ENCODE measurements at places on chromosomes 11 and 22. TPM values are rescaled to one million over a fixed set of nuclear protein-coding genes. Genes with fewer than 3 reads are reported as not detected.

Gene OOSP4A
- not detected for total RNA-seq

Gene MUC6
- total RNA-seq: not detected

Gene AQP11
- total RNA-seq: 2.8 TPM

Gene KDM4E
- not detected for total RNA-seq

Gene CTSD
- 251 TPM for total RNA-seq

Gene TCN2
- total RNA-seq: 2.0 TPM

Gene BEST1
- total RNA-seq: 7.3 TPM

Gene FOLR2
- total RNA-seq: not detected

Gene GAL3ST1
- 0.18 TPM for total RNA-seq

Gene SAA2
- total RNA-seq: 0.28 TPM

Gene PICALM
- 231 TPM for total RNA-seq

Gene PDE3B
- 3.1 TPM for total RNA-seq

Gene MS4A2
- total RNA-seq: not detected

Gene CYB5R2
- 6.9 TPM for total RNA-seq

Gene CCDC88B
- 1.6 TPM for total RNA-seq

Gene ARHGAP8
- 0.28 TPM for total RNA-seq

Gene FGF19
- total RNA-seq: not detected

Gene TSGA10IP
- not detected for total RNA-seq

Gene IL17REL
- total RNA-seq: not detected

Gene SCUBE1
- total RNA-seq: 5.0 TPM

Gene LAMTOR1
- total RNA-seq: 64.1 TPM

Gene HEPHL1
- 0.14 TPM for total RNA-seq

Gene F2
- total RNA-seq: 0.18 TPM

Gene MS4A14
- total RNA-seq: not detected

Gene DCUN1D5
- 43.4 TPM for total RNA-seq

Gene NXF1
- 9.7 TPM for total RNA-seq

Gene TM7SF2
- 22.8 TPM for total RNA-seq

Gene HOATZ
- not detected for total RNA-seq

Gene TRIM66
- 6.0 TPM for total RNA-seq

Gene KRTAP5-11
- not detected for total RNA-seq

Gene TYMP
- total RNA-seq: 15.7 TPM

Gene TNNT3
- total RNA-seq: not detected

Gene ACTN3
- total RNA-seq: 0.14 TPM

Gene RIMBP3C
- 0.14 TPM for total RNA-seq

Gene ARHGAP42
- 10.5 TPM for total RNA-seq

Gene USH1C
- total RNA-seq: not detected

Gene EHD1
- 54.9 TPM for total RNA-seq

Gene SMIM35
- total RNA-seq: not detected

Gene OR2AG1
- total RNA-seq: not detected

Gene YPEL4
- total RNA-seq: 1.4 TPM

Gene APOL1
- 44.3 TPM for total RNA-seq

Gene FREY1
- 1.00 TPM for total RNA-seq

Gene SNU13
- 75.5 TPM for total RNA-seq

Gene OR6A2
- 0.14 TPM for total RNA-seq

Gene RCOR2
- 4.3 TPM for total RNA-seq

Gene ESAM
- 0.14 TPM for total RNA-seq

Gene MRGPRE
- total RNA-seq: not detected

Gene HBB
- total RNA-seq: not detected

Gene FADS1
- 160 TPM for total RNA-seq

Gene NCF4
- not detected for total RNA-seq

Gene OR51B5
- total RNA-seq: 0.18 TPM

Gene UQCR10
- total RNA-seq: 97.2 TPM

Gene POU2AF2
- total RNA-seq: not detected

Gene DBX1
- total RNA-seq: not detected

Gene PATE4
- not detected for total RNA-seq

Measured in smooth muscle cell of bladder (primary cell).